ENCODE measurements at places on chromosomes 5 and 9. TPM values are rescaled to one million over a fixed set of nuclear protein-coding genes. Genes with fewer than 3 reads are reported as not detected.

Gene ZNF782
- polyA plus RNA-seq, result 7.2 TPM

Gene OR1Q1
- not detected for polyA plus RNA-seq

Gene IL9
- polyA plus RNA-seq, result not detected

Gene APBA1
- polyA plus RNA-seq, result 7.4 TPM

Gene GABRA1
- polyA plus RNA-seq, result 0.61 TPM

Gene RAB14
- polyA plus RNA-seq, result 66.2 TPM

Gene LCN10
- 7.8 TPM for polyA plus RNA-seq

Gene DNAJC18
- 8.7 TPM for polyA plus RNA-seq

Gene N4BP3
- polyA plus RNA-seq, result 2.0 TPM

Gene CKMT2
- 2.7 TPM for polyA plus RNA-seq

Gene LCNL1
- 0.09 TPM for polyA plus RNA-seq

Gene PTPN3
- polyA plus RNA-seq, result 37.5 TPM

Gene PCDHGB5
- polyA plus RNA-seq, result 1.8 TPM

DNA sequence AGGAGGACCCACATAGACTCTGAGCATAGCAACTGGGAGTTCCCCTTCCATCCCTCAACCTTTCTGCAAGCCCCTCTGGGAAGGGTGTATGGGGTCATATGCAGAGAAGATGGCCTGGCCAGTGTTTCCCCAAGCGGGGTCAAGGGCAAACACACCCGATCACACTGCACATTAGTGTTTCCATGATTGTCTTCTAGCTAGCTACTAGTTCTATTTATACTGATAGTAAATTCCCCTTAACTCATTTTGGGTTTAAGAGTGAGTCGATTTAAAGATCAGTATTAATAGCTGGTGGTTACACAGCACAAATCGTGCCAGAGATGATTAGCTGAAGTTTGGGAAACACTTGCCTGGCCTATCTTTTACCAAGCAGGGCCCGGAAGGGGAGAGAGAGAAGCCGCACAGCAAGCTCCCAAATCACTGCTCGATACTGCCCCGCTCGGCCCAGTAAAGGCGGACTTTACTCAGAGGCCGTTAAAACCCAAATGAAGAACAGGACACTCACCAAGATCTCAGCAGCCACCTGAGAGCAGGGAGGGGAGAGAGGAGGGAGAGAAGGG lies 29.4 kb upstream of the TNIP1 start:
- no peak for DNase-seq

- peak; percentile 89 for DNase-seq
Observed at GRCh38 chr9:73132034-73132776, 19.5 kb upstream of the ANXA1 start.

DNA sequence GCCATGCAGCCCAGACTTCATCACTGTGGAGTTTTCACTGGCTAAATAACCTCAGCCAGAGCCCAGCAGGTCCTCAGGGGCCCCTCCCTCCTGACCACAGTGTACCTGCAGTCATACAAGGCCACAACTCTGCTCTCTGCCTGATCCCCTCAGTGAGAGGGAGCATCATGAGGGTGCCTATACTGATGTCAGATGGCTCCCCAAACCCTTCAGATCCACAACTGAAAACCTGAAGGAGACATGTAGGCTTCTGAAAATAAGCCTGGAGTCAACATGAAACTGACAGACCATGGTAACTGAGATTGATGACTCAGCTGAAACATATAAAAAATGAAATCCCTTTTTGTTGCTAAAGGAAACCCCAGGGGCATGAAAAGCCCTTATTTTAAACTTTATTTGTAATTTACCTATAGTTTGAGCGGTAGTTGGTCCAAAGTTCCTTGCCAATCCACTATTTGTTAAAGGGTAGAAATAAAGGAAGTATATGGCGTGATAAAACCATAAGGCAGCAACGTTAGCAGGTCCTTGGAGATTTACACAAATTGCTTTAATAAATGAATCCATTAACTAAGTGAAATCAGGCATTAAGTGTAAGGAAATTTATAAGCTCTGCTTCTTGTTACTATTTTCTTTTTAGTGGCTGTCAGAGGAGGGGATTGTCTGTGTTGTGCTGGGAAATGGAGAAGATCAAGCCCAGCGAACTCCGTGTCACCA lies 68.3 kb downstream of the FGF1 start:
- DNase-seq, result no peak

- DNase-seq, result no peak
Observed at GRCh38 chr9:96430377-96430776, 12.2 kb upstream of the ZNF367 start.

DNA sequence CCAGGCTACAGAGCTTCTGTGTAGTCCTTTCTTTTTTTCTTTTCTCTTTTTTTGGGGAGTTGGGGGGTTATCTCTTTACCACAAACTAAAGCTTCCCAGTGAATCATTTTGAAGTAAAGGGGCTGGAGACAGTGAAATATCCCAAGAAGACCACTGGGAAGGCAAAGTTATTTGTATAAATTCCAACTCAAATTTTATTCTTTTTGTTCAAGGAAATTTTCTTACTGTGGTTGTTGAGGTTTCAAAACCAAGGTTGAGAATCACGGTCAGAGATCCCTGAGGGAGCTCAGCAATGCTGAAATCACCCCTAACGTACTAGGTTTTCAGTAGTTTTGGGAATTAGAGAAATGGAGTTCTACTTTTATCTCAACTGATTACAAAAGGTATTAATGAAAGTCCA lies 175.7 kb downstream of the ARHGEF28 start:
- DNase-seq, result no peak

- no peak for DNase-seq
Observed at GRCh38 chr9:133932181-133932580, 59.9 kb downstream of the VAV2 start.

DNA sequence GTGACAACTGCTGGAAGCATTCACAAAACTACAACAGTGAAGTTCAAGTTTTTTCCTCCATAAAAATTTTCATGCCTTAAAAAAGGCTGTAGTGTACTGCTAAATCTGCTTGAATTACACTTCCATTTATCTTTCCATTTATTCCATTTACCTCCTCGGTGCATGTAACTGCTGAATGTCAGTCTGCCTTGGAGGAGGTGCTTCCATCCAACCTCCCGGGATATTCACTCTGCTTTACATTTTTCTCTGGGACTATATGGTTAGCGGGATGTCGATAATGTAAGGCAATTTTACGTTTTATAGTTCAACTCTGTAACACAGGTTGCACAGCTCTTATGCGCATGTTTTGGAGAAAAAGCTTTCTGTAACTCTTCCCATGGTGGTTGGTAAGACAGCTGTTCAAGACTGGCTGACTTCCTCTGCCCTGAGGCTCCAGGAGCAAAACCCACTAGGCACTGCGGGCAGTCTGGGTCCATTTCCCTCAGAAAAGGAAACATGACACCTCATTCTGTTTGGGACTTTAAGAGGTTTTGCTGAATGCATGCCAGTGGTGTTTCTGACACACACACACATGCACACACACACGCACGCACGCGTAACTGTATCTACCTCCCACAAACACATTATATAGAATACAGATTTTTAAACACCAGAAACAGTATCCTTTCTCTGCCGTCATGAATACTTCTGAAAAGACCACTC lies 66.1 kb downstream of the SPTLC1 start:
- no peak for DNase-seq

DNA sequence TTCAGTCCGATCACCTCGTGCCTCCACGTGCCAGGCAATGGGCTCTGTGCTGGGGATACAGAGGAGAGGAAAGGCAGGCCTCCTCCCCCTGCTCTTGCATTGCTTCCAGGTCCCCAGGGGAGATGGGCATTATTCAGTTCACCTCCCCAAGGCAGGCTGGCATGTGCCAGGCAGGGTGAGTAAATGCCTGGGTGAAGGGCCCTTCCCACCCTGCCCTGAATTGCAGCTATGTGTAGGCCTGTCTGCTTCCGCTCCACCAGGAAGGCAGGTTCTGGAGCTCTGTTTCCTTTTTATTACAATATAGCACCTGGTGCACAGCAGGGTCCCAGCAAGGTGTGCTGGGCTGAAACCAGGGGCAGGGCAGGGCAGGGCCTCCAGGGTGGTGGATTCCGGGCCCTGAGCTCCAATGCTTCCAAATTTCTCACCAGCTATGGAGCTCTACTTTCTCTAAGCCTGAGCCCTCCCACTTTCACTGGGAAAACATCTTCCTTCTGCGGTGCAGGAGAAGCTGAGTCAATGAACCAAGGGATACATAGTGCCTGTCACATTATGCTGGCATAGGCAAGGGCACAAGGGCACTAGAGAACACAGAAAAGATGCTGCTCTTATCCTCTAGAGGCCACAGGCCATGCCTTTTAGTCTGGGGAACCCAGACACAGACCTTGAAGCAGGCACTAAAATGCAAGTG lies 42.0 kb downstream of the SHB start:
- no peak for DNase-seq

GRCh38 chr9:128702949-128703615 lies 779 bp downstream of the PKN3 start:
- DNase-seq, result no peak

GRCh38 chr9:131918481-131918880 lies 161.2 kb downstream of the MED27 start:
- no peak for DNase-seq

DNA sequence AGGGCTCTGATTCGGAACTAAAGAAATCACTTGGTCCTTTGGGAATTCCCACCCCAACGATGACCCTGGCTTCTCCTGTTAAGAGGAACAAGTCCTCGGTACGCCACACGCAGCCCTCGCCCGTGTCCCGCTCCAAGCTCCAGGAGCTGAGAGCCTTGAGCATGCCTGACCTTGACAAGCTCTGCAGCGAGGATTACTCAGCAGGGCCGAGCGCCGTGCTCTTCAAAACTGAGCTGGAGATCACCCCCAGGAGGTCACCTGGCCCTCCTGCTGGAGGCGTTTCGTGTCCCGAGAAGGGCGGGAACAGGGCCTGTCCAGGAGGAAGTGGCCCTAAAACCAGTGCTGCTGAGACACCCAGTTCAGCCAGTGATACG lies 83.4 kb downstream of the GOLPH3 start:
- no peak for DNase-seq

DNA sequence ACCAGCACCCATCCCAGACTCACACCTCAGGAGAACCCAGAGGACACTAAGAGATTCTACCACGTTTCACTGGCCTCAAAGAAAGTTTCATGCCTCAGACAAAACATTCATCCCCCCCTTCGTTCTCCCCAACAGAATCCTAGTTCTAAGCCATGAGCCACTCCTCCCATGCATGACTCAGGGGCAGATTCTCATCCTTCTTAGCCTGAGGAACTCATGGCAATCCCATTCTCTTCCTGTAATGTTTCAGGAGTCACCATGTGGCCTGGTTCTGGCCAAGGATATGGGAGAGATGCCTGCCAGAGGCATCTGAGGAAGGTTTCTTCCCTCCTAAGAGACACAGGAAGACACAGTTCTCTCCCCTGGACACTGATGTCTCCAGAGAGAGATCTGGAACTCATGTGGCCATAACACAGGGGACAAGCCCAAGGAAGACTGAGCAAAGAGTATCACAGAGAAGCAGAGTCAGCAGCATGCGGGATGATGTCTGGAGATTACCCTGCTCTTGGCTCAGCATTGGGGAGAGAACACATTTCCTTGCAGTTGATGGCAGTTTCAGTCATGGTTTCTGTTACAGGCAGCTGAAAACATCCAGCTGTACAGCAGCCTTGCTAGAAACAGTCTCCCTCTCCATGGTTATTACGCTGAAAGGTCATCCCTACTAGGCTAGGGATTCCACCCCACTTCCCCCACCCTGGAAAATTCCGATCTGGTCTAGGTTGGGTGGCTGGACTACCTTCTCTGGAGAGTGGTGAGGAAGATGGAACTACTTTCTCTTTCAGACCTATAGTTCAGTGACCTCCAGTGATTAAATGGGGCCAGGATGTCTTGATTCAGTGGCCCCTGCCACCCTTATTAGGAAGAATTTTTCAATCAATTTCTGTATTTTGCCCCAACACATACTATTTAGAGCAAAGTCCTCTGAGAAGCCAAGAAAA lies 115.4 kb downstream of the ZNF608 start:
- DNase-seq, result peak; percentile 36

GRCh38 chr5:126195410-126196100 lies 227.7 kb upstream of the GRAMD2B start:
- DNase-seq, result no peak

DNA sequence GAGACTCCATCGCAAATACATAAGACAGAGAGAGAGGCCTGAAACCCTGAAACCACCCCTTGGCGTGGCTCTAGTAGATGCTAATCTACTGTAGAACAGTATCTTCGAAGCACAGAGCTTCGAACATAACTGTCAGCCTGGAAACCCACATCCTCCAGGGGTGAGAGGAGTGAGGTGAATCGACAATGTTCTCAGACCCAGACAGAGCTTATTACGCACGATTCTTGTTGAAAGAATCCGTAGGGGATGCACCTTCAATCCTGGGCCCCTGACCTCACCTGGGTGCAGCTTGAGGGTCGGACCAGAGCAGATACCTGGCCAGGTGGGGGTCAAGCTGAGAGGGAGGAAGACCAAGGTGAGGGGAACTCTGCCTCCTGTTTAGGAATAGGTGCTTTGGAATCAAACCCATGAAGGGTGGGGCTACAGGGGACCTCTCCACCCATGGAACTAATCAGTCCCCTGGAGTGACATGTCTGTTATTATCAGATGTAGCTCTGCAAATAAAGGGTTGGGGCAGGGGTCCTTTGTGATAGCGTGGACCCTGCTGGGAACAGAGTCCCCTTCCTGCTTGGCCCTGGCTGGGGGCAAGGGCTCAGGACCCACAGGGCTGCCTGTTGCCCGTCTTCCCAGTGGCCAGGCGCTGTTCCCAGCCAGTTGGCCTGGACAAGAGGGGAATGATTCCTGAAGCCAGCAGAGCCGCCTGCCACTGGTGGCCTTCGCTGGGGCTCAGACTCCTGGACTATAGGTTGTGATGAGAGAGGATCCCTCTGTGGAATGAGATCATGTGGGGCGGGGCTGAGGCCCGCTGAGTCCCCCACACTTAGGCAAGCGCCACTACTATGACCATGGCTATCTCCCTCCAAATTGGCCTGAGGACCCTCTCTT lies 41.2 kb downstream of the DBH start:
- no peak for DNase-seq

DNA sequence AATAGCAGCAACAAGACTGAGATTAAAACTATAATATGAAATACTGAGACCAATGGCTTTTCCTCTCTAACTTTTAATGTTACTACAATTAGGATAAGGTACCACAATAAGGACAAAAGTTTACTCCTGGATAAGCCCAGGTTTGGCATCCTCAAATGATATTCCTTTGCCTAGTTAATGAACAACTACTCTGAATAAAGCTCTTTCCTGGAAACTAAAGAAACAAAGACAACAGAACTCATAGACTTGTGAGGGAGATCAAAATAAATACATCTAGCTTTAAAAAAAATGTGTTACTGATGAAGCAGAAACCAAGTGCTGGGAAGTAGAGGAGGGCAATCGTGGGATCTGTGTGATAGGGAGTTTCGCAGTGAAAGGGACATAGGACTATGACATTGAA lies 19.3 kb upstream of the RAPGEF6 start:
- no peak for DNase-seq

DNA sequence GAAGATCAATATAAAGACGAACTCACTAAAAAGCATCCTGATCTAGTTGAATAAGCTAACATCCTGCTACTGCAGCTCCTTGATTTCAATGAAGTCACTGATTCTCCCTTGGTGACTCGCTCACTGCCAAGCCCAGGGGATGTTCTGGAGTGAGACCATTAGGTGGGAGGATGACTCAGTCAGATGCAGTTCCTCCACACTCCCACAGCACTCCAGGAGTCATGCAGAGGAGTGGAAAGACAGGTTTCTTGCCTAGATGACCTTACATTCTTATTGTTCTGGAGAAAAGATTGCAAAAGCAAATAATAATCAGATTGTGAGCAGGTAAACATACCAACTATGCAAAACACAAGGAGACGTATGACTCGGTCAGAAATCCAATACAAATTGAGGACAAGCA lies 15.3 kb downstream of the GCNT4 start:
- no peak for DNase-seq

Data from large intestine (tissue), 12 donors.